ENCODE measurements at places on chromosomes 12 and 14. TPM values are rescaled to one million over a fixed set of nuclear protein-coding genes. Genes with fewer than 3 reads are reported as not detected.

The TSPAN11 gene
- 1.9 TPM for total RNA-seq

GRCh38 chr12:67302162-67302561 is 33.0 kb downstream of the CAND1 start:
- no peak for DNase-seq
- H3K27me3 ChIP-seq = no peaks in the 10 kb centered on the region
- no peak overlapping the region for H3K4me3 ChIP-seq

The ANKRD33 gene
- total RNA-seq = not detected

The NUAK1 gene
- 37.0 TPM for total RNA-seq

DNA sequence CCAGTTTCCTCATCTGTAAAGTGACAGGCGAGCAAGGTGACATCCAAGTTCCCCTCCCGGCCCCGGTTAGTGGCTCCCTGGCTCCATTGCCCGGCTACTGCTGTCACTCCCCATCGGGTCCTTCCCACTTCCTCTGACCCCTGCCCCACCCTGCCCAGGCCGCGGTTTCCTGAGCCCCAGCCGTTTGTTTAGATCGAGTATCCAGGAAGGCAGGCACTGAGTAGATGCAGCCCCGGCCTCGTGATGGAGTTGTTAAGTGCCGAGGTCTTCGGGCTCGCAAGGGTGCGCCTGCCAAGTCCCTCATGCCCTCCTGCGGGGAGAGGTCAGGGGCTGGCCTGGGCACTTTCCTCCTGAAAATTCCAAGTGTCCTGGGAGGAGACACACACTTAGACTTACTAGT is 55.4 kb downstream of the TEAD4 start:
- no peaks in the 10 kb centered on the region for H3K36me3 ChIP-seq
- no peak overlapping the region for H3K4me3 ChIP-seq
- peaks cover 25% of the 10 kb centered on the region for H3K4me1 ChIP-seq
- H3K27me3 ChIP-seq = no peaks in the 10 kb centered on the region
- H3K27ac ChIP-seq = no peak overlapping the region

- no peak overlapping the region for H3K27ac ChIP-seq
- H3K4me3 ChIP-seq = no peak overlapping the region
- H3K27me3 ChIP-seq = no peaks in the 10 kb centered on the region
- DNase-seq = no peak
- H3K36me3 ChIP-seq = no peaks in the 10 kb centered on the region
- H3K4me1 ChIP-seq = peaks cover 42% of the 10 kb centered on the region
Measured at GRCh38 chr12:47782372-47782770, 9.3 kb downstream of the SLC48A1 start.

DNA sequence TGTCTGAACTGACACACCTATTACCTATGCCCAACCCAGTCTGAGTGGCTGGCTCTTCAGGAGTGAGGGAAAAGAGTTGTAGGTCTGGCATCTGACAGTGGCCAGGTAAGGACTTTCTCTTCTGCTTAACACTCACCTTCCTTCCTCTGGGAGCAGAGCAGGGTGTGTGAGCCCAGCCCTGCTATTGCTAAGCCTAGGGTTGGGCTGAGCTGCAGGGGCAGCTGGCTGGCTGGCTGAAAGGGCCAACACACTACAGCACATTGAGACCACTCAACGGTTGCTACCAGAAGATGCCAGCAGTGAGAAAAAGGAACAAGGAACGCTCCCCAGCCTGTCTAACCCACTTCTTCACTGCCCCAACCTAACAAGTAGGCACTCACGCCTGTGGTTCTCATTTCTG is 201.2 kb downstream of the DPF3 start:
- DNase-seq = no peak
- no peaks in the 10 kb centered on the region for H3K4me1 ChIP-seq
- no peak overlapping the region for H3K27ac ChIP-seq
- no peaks in the 10 kb centered on the region for H3K36me3 ChIP-seq
- no peak overlapping the region for H3K4me3 ChIP-seq

Data from heart right ventricle (tissue), 16 donors.